Kasumi-1 (cell line): ENCODE measurements at places on chromosomes 11 and 22.

GRCh38 chr11:68002575-68002937 lies 1.3 kb downstream of the UNC93B1 start:
- DNase-seq, result peak; percentile 66

DNA sequence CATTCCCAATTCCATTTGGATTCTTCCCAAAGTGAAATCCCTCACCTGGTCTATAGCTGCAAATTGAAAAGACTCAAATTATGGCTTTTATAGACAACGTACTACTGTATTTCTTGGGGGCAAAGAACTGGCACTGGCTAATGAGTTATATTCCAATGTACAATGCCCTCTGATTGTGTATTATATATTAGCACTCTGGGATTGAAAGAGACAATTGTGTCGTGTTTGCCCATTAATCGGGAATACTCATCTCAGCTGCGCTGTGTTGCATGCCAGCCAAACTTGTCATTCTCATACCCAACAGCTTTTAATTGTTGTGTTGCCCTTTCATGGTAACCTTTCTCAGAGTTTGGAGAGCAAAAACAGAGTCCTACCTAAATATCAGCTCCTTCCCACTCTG lies 55.0 kb upstream of the ZBTB44 start:
- no peak for DNase-seq

DNA sequence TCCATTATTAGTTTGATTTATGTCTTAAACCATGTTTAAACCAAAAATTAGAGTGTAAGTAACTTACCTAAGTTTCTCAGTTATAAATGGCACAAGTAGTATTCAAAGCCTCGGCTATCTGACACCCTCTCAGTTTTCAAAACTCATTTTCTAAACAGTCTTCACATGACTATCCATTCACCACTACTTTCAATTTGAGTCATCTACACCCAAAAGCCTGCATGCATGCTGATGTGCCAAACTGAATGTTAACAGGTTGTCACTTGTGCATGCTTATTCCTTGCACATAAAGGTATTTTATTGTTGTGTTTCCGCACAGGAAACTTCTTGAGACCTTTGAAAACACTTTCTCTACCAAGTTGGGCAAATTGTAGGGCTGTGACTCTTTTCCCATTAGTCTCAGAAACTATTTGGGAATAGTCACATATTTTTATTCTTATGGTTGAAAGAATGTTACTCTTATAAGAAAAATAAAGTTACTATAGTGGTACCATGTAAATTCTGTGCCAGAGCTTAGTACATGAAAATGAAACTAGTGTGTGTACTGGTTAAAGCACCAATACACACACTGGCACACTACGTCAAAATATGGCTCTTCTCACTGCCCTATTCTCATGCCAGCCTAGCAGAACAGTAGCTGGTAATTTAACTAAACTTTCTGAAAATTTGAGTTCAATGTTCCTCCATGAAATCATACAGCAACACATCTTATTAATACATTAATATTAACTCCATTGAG lies 2.2 kb upstream of the OR51E2 start:
- no peak for DNase-seq

- DNase-seq, result no peak
These were observed 48.3 kb upstream of the JAM3 start for GRCh38 chr11:134020598-134020997.

DNA sequence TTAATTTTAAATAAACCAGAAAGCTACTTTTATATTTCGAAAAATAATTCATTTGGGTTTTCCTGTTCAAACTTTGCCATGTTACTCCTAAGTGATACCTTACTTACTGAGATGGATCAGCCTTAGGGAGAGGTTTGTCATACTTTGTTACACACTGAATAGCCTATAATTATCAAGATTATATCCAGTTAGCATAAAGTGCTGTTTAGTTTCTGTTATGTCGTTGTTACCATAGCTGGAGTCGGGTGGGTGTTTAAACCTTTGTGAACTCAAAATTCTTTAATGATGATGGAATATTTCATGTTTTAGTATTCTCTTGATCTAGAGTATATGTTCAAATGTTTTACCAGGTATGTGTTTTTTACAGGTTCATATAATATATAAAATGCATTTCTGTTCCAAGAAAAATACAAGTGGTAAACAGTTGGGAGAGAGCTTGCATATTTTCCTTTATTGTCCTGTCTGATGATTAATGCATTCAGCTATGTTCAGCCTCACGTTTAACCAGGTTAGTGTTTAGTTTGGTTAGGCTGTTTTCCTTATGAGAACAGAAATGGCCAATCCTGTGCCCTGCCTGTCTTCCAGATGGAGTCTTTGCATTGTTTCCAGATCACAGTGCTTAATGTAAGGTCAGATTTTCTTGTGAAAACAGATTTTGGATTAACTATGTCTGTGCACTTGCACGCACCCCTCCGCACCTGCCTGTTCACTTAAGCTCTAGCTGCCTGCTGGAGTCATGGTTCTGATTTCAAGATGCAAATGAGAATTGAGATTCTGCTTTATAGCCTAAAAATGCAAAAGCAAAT lies 105.6 kb downstream of the ATXN10 start:
- DNase-seq, result no peak

DNA sequence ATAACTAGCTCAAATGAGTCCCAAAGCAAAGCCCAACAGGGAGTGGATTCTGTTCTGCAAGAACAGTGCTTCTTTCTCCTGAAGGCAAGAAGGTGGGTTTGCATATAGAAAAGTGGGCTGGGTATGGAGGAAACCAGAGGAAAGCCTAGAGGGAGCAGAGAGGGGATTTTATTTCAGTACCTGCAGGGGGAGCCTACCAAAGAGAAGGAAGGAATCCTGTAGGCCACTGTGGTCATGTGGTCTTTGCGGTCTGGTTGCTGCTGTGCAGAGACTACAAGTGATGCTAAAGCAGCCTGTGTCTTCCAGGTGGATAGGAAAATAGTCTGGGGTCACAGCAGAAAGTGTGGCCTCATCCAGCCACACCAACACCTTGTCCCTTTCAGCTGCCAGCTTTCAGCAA lies 33.2 kb upstream of the ZBTB16 start:
- DNase-seq, result no peak

- DNase-seq, result peak; percentile 97
These were observed 14.9 kb upstream of the TSKU start for GRCh38 chr11:76768088-76768908.

- no peak for DNase-seq
These were observed 11.3 kb upstream of the KCNJ5 start for GRCh38 chr11:128879817-128880216.

DNA sequence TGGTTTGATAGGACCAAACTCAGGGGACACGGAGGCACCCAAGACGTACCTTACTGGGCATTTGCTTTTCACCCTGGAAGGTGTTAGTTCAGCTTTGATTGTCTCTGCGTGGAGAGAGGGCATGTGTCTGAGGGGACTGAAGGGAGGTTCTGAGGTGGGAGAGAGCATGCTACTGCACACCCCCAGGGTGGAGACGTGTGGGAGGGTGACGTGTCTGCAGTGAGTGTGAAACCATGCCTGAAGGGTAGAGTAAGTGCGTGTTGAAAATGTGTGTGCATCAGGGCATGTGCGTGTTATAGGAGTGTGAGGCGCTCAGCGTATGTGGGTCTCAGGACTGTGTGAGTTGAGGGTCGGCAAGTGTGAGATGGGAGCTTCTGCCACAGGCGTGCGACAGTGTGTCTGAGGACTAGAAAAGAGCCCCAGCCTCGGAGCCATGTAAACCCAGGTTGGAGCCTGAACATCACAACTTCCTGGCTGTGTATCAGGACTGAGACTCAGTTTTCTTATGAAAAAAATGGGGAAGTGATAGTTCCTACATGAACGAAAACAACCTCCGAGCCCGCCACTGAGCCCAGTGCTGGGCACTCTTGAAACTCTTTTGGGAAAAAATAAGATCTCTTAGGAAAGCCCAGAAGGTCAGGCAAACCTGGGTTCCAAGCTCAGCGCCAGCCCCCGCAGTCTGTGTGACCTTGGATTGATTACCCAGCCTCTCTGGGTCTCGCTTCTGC lies 11.8 kb upstream of the KCNJ11 start:
- DNase-seq, result no peak

DNA sequence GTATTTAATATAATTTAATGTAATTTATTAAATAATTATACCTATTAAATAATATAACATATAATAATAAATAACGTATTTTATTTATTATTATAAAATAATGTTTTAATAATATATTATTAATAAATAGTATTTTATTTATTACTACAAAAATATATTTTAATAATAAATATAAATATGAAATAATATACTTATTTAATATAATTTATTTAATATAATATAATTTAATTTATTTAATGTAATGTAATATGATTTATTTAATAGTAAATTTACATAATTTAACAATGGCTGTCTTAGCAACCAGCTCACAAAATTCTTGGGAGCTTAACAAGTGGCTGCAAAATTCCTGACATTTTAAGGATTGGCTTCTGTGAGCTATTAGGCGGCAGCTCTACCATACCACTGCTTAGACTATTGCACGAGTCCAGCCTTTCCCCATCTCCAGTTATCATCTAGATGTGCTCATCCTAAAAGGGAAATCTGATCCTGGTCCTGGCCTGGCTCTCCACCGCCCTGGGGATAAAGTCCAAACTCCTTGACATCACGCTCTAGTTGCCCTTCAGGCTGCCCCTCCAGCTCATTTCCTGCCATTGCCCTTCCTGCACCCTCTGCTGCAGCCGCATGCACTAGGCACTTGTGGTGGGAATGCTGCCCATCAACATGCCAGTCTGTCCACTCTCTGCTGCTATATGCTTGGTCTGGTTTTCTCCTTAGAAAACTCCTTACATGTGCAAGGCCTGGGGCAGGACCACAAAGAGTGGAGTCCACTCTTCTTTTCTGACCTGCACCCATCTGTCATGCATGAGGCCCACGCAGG lies 9.8 kb downstream of the MMP20 start:
- no peak for DNase-seq

DNA sequence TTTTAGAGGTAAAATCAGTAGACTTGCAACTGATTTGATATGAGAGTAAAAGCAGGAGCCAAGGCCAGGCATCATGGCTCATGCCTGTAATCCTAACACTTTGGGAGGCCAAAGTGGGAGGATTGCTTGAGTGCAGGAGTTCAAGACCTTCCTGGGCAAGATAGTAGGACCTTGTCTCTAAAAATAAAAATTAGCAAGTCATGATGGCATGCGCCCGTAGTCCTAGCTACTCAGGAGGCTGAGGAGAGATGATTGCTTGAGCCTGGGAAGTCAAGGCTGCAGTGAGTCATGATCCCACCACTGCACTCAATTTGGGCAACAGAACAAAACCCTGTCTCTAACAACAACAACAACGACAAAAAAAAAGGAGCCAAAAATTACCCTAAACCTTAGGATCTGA lies 13.5 kb downstream of the SGSM3 start:
- no peak for DNase-seq

GRCh38 chr22:44648085-44648820 lies 53.8 kb upstream of the PRR5 start:
- DNase-seq, result no peak

- no peak for DNase-seq
These were observed 23.6 kb downstream of the TSKU start for GRCh38 chr11:76806608-76807205.

DNA sequence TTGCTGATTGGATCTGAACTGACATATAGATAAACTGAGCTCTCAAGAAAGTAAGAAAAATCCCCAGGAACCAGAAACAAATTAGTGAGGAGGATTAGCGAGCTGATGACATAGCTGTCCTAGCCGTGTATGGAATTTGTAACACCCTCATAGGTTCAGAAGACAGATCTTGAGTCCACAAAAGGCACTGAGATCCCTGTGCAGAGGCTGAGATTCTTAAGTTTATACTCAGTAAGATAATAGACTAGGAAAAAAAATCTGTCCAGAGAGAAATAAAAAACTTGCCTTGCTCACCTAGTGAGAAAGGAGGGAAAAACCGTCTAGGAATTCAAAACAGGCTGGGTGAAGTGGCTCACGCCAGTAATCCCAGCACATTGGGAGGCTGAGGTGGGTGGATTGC lies 4.6 kb downstream of the NUMA1 start:
- DNase-seq, result no peak

DNA sequence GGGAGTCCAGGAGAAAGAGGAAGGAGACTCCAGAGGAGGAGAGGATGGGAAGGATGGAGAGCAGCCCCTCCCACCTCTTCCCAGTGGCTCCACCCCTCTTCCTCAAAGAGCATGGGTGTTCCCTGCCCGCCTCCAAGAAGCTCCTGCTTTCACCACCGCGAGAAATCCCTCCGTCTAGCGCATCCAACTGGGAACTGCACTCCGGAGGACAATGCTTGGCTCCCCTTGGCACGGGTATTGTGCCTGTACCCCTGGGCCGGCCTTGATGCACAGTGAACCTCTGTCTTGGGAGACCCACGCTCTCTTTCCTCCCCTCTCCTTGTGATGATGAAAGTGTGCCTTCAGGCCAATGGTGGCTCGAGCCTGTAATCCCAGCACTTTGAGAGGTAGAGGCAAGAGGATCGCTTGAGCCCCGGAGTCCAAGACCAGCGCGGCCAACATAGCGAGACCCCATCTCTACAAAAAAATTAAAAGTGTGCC lies 14.9 kb upstream of the ADA2 start:
- DNase-seq, result no peak

DNA sequence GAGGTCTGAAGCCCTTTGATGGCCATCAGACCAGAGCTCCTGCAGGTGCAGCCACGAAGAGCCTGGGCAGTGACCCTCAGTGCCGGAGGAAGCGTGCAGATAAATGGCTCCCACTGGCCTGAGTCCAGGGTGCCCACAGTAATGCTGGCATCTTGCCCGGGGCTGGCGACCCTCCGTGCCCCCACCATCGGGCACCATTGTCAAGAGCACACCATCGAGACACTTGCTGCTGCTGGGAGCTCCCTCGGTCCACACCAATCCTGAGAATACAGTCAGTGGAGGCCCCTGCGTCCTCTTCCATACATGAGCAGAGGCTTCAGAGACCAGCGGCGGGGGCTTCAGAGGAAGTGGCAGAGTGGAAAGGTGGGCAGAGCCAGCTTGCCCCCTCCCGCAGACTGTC lies 1448.3 kb downstream of the BRD1 start:
- no peak for DNase-seq

GRCh38 chr22:28406246-28406645 lies 273.4 kb downstream of the TTC28 start:
- no peak for DNase-seq

DNA sequence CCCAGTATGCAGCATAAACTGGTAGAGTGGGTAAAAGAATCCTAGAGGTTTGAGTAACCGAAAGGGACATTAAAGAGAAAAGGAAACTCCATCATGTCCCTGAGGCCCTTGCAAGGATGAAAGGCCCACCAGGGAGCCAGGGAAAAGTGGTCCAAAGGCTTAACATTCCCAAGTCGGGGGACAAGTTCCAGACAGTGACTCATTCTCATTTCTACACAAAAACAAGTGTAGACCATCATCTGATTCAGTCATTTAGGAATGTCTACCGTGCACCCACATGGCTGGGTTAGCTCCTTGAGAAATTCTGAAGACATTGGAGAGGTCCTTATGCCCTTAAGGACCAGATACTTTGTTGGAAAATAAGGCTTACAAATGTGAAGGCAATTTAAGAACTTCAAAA lies 4.8 kb upstream of the NOX4 start:
- no peak for DNase-seq

- no peak for DNase-seq
These were observed 172.6 kb upstream of the SEZ6L start for GRCh38 chr22:25996669-25997068.
